Glutamatergic neuron (in vitro differentiated cells): ENCODE measurements at places on chromosomes 7 and 10. TPM values are rescaled to one million over a fixed set of nuclear protein-coding genes. Genes with fewer than 3 reads are reported as not detected.

Gene TAS2R4
- 1.0 TPM for total RNA-seq

Gene NPSR1
- not detected for total RNA-seq

Gene LAMTOR4
- 66.9 TPM for total RNA-seq

Gene NPFFR1
- not detected for total RNA-seq

Gene LIPF
- total RNA-seq: not detected

Gene C10orf53
- 0.25 TPM for total RNA-seq

Gene FAM131B
- total RNA-seq: 111 TPM

Gene TCAF2
- total RNA-seq: 0.78 TPM

Gene PWWP2B
- 49.4 TPM for total RNA-seq

Gene CRHR2
- 2.4 TPM for total RNA-seq

Gene NUTM2E
- 0.86 TPM for total RNA-seq

Gene CTNNA3
- total RNA-seq: 3.3 TPM

Gene PEX1
- 21.2 TPM for total RNA-seq

Gene TRPV5
- 0.15 TPM for total RNA-seq

Gene SUN1
- total RNA-seq: 879 TPM

Gene FANK1
- total RNA-seq: 0.59 TPM

Gene KLLN
- total RNA-seq: 0.27 TPM

Gene LRRC17
- total RNA-seq: 0.34 TPM

Gene OPN1SW
- not detected for total RNA-seq

Gene GSTO2
- total RNA-seq: 2.0 TPM

Gene HOXA5
- total RNA-seq: not detected

Gene MET
- 0.56 TPM for total RNA-seq

Gene PRKG1
- 52.7 TPM for total RNA-seq

Gene SFTPA1
- not detected for total RNA-seq

Gene GHRHR
- total RNA-seq: not detected

Gene ELN
- 3.7 TPM for total RNA-seq

Gene PVRIG
- total RNA-seq: not detected

Gene C7orf57
- total RNA-seq: not detected

Gene PAPSS2
- total RNA-seq: 4.7 TPM

Gene WNT8B
- not detected for total RNA-seq

Gene NEUROG3
- total RNA-seq: not detected

Gene RASA4B
- total RNA-seq: 40.1 TPM

Gene TMEM139
- not detected for total RNA-seq

Gene HTR5A
- total RNA-seq: 0.20 TPM

Gene TFEC
- total RNA-seq: not detected

Gene CLDN4
- 0.54 TPM for total RNA-seq
